ENCODE measurements at places on chromosomes 5 and 9. TPM values are rescaled to one million over a fixed set of nuclear protein-coding genes. Genes with fewer than 3 reads are reported as not detected.

MYMK gene
- polyA plus RNA-seq, result not detected

- no peak for DNase-seq
Observed at GRCh38 chr5:134917070-134917815, 12.3 kb downstream of the PCBD2 start.

DNA sequence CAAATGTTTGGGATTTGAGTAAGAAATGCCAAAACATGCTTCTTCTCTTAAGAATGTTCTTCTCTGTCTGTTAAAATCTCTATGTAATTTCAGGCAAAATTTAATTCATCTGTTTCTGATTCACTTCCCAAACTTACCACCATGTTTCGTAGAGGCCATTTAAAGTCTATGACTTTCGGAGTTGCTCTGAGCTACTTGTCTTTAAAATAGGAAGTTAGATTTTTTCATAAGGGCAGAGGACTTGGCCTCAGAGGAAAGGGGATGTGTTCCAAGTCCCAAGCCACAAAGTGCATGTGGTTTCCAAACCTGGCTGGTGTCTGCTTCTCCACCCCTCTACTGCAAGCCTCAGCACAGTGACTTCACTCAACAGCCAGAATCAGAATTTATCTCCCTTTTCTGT, 111.3 kb upstream of the ADRA1B start:
- DNase-seq, result no peak

DNA sequence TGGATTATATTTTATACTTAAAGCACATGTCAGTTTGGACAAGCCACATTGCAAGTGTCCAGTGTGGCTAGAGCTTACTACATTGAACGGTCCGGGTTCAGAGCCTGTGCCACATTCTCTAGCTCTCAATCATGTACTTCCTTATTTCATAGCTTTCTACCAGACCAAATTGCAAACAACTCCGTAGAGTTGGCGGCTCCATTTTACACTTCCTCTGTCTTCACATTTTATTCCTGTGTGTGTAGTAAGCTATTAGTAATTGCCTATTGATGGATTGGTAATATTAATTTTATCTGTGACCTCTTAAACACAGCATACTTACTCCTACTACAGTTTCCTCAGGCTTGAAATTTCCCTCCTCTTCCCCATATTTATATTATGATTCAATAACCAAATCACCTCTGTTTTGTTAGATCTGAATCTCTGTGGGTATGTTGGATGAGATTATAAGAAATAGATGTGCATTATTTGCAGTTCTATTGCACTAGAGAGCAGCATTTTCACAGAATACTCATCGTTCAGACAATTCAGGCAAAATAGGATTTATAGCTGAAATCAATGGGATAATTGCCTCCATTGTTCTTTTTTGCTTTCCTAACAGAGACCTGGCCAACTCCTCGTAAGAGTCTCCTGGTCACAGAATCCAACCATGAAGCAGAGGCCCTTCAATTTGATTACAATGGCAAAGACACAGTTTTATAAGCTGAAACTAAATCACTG, 29.0 kb upstream of the C9orf72 start:
- DNase-seq, result no peak

ADGRD2 gene
- polyA plus RNA-seq, result not detected

DNA sequence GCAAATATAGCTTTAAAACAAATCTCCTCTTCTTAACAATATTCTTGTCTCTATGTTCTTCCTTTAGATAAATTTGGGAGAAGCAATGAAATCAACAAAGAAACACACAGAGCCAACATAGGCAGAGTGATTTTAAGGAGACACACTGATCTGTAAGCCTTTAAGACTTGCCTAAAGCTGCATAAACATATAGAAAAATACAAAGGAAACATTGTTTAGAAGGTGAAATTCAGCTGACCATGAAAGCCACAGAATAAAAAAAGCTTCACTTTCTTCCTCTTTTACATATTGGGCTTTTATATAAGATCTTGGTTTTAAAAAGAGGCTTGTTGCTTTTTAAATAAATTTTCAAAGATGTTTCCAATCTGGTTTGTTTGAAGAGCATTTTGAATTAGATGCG, 1277.5 kb downstream of the EFNA5 start:
- DNase-seq, result no peak

GRCh38 chr5:6000867-6001266, 377.5 kb downstream of the MED10 start:
- DNase-seq, result no peak

GRCh38 chr5:82058710-82059109, 86.9 kb downstream of the ATG10 start:
- no peak for DNase-seq

- no peak for DNase-seq
Observed at GRCh38 chr9:94901019-94901363, 174.5 kb downstream of the AOPEP start.

S1PR3 gene
- 86.2 TPM for polyA plus RNA-seq

DNA sequence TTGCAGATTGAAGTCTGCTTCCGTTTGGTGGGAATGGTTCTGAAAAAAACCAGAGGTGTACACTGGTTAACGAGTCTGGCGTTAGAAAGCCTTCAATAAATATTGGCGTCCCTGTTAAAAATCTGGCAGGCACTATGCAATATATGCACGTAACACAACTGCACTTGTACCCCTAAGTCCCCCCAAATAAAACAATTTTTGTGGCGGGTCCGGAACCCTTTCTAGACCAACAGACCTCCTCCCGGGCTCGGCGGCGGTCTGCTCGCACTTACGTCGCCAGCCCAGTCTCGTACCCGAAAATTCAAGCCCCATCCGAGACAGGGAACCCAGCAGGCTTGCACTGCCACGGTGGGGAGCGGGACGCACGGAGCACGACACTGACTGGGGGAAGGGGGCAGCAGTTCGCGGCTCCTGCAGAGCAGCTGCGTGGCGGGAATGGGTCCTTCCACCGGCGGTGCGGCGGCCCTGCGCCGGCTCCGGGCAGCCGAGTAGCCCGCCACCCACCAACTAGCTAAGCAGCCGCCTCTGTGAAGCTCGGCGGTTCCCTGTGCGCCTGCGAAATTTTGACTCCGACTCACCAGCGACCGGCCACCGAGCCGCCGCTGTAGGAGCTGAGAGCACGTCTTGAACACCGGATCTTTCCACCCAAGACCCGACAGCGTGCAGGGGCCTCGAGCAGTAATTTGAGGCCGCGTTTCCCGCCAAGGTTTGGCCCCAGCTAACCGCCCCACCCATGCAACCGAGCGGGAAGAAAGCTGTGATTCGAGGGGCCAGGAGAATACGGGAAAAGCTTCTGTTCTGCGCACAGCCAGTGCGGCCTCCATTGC, 3.9 kb downstream of the MCIDAS start:
- no peak for DNase-seq

ENTR1 gene
- polyA plus RNA-seq, result 51.8 TPM

GRCh38 chr5:133565993-133566392, 46.3 kb downstream of the FSTL4 start:
- peak; percentile 58 for DNase-seq

DNA sequence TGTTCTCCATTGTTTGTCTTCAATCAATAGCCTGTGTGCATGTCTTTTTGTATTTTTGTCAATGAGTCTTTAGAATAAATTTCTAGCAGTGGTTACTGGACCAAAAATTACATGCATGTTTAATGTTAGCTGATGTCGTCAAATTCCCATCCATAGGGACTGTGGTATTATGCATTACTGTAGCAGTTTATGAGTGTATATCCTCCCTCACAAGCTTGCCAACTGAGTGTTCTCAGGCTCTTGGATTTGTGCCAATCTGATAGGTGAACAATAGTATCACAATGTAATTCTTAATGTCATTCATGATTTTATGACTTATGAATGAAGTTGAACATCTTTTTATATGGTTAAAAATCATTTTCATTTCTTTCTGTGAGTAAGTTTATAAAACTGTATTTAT, 13.0 kb downstream of the SNX24 start:
- no peak for DNase-seq

GRCh38 chr9:77793849-77794248, 145.7 kb upstream of the GNA14 start:
- no peak for DNase-seq

- no peak for DNase-seq
Observed at GRCh38 chr9:84997472-84997871, 327.9 kb downstream of the NTRK2 start.

- no peak for DNase-seq
Observed at GRCh38 chr9:83238871-83239640, 176.1 kb upstream of the RASEF start.

GRCh38 chr9:116074658-116075057, 78.9 kb upstream of the PAPPA start:
- no peak for DNase-seq

- DNase-seq, result no peak
Observed at GRCh38 chr5:33430983-33431382, 9.8 kb upstream of the TARS1 start.

- no peak for DNase-seq
Observed at GRCh38 chr5:169728-170094, 21.6 kb upstream of the LRRC14B start.

DNA sequence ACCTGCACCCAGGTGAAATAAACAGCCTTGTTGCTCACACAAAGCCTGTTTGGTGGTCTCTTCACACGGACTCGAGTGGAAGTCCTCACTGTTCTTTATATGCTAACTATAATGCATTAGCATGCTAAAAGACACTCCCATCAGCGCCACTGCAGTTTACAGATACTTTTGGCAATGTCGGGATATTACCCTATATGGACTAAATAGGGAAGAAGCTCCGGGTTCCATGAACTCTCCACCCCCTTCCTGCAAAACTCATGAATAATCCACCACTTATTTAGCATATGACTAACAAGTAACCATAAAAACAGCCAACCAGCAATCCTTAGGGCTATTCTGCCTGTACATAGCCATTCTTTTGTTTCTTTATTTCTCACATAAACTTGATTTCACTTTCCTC, 426.2 kb upstream of the PTPRD start:
- DNase-seq, result no peak

DNA sequence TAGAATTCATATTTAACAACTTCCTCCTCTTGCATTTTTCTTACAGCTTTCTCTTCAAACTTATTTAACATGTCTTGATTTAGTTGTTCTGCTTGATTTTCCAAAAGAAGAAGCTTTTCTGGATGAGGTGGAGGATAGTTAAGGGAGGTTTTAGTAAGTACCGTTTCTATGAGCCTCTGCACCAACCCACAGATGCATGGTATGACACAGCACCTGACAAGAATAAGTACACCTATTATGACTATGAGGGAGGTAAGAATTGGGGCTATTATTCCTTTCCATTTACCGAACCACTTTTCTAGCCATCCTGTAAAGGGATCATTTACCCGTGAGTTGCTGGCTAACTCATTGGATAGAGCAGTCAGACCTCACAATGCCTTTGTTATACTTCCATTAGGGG, 2.5 kb upstream of the HMGCS1 start:
- no peak for DNase-seq

- no peak for DNase-seq
Observed at GRCh38 chr5:135905144-135905543, 9.5 kb upstream of the IL9 start.

- no peak for DNase-seq
Observed at GRCh38 chr5:147939431-147940114, 33.2 kb upstream of the C5orf46 start.

DNA sequence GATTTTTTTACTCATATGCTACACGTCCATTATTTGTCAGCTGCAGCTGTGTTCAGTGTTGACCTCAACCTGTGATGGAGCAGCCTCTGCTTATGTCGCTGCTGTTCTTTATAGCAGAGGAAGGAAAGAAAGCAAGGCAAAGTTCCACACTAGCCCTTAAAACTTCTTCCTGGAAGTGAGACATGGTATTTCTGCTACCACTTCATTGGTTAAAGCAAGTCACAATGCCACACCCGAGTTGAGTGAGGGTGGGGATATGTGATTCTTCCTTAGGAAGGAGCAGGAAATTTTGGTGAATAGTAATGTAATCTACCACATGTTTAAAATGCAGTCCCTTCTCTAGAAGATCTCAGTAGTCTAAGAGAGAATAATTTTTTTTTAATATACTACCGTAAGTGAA, 224.8 kb upstream of the DMRT1 start:
- DNase-seq, result no peak

DNA sequence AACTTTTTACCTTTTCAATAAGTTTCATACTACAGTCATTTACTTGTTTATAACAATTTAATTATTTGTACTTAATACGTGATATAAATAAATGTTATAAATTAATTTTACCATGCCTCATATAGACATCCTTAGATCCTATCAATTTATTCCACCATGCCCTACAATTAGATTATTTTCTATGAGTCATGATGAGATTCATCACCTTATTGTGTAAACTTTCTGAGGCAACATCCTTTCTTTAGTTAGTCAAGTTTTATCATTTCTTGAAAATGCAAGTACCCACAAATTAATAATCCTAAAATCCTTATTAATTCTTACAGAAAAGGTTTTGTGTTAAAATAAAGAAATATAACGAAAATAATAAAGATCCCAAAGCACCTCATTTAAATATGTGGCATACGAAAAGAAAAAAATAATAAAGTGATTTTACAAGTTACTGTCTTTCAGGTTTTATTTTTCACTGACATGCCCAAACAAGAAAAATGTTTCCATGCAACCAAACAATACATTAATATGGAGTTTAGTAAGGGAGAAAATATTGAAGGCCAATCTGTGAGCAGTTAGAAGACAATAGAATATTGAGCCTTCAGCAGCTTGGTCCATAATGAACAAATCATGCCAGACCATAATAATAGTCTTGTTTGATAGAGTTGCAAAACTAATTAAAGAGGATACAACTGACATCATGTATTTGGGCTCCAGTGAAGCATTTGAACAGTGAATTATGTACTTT, 188.7 kb upstream of the MRPS30 start:
- no peak for DNase-seq

APBA1 gene
- 10.7 TPM for polyA plus RNA-seq

- no peak for DNase-seq
Observed at GRCh38 chr5:116668390-116668789, 93.8 kb upstream of the SEMA6A start.

- DNase-seq, result no peak
Observed at GRCh38 chr5:124605541-124605940, 140.9 kb downstream of the ZNF608 start.

FAM240B gene
- polyA plus RNA-seq, result not detected

DNA sequence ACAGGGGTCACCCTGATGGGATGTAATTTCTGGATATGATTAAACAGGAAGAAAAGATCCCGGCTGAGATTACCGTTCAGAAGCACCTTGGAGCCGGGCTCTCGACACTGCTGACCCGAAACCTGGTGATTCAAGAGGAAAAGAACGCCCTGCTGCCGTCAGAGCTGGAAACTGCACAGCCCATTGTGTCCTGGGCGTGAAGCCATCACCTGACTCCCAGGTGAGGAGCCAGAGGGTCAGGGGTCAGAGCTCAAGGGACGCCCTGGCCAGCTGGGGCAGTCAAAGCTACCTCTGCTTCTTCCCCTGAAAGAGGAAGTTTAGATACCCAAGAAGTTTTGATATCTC, 17.8 kb upstream of the SLC12A7 start:
- peak; percentile 72 for DNase-seq

DNA sequence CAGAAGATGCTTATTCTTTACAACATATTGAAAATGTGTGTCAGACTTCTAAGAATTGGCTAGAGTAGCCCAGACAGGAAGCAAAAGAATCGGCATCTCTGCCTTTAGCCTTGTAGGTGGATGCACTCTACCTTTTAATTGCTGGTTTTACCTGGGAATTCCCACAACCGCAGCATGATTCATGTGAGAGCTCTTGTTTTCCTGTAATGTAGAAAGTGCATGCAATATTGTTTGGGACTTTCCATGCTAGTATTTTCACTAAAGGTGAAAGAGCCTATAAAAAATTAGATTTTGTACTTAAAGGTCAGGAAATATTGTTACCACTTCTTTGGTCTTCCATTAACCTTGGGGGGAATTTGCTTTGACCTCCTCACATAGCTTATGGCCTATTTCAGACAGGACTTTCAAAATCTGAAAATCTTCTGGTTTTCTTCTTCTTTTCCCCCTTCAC, 89.8 kb downstream of the NTRK2 start:
- no peak for DNase-seq

- no peak for DNase-seq
Observed at GRCh38 chr5:172626031-172626581, 15.0 kb upstream of the NEURL1B start.

POU5F2 gene
- 0.07 TPM for polyA plus RNA-seq
